ENCODE measurements at places on chromosomes 13 and 19. TPM values are rescaled to one million over a fixed set of nuclear protein-coding genes. Genes with fewer than 3 reads are reported as not detected.

Gene SLAIN1
- 4.5 TPM for total RNA-seq

GRCh38 chr13:31011901-31012654 is 79.6 kb downstream of the TEX26 start:
- DNase-seq = no peak

Gene ZNF667
- total RNA-seq = not detected

DNA sequence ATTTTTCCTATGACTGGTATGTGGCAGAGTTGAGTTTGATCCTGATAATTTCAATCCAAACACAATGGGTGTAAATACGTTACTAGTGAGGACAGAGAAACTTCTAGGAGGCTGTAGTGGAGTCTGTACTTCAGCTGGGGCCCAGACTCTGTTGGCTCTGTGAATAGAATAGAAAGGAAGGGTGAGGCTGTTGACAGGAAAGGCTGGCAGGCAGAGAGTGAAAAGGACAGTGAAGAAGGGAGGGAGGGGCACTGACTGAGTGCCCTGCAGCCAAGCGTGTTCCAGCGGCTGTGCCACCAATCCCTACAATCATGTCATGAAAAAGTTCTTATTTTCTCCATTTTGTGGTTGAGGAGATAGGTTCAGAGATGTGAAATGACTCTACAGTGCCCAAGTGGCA is 80.5 kb downstream of the MBNL2 start:
- DNase-seq = no peak

Gene FUT3
- total RNA-seq = 0.53 TPM

Gene ZNF234
- 11.7 TPM for total RNA-seq

Gene C19orf85
- not detected for total RNA-seq

Gene NANOS2
- total RNA-seq = not detected

Gene ECSIT
- total RNA-seq = 36.4 TPM

DNA sequence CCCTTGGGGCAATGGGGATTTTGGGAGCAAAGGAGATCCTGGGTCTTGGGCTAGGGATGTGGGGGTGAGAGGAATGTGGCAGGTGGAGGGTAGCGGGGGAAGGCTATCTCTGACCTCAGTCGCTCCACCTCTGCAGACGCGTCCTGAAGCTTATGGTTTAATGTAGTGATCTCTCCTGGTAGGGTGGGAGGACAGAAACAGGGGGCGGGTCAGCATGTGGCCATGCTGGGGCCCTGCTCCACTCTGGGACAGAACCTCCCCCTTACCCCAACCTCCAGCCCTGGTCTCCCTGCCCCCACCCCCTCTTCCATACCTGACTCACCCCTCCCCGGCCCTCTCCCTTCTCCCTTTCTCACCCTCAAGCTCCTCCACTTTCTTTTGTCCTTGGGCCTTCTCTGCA is 1.4 kb downstream of the BST2 start:
- no peak for DNase-seq

- no peak for DNase-seq
Measured at GRCh38 chr13:113732176-113732960, 26.7 kb upstream of the TMEM255B start.

DNA sequence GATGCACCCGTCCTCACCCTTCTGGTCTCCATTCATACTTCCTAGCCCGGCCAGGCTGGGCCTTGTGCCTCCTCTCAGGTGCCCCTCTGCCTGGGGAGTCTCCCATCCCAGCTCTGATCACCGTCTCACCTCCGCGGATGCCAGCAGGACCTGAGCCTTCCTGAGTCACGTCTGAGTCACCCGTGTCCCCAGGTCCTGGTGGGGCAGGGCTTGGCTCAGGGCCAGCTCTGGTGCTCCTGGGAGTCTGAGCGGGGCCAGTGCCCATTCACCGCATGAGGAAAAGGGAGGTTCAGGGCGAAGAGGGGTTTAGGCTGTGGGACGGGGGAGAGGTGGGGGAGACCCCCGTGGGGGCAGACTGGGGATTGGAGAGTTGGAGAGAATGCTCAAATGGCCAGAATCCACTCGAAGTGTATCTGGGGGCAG is 593 bp downstream of the ATP8B3 start:
- DNase-seq = peak; percentile 59

- DNase-seq = no peak
Measured at GRCh38 chr19:57812226-57812625, 2.5 kb downstream of the ZNF552 start.

DNA sequence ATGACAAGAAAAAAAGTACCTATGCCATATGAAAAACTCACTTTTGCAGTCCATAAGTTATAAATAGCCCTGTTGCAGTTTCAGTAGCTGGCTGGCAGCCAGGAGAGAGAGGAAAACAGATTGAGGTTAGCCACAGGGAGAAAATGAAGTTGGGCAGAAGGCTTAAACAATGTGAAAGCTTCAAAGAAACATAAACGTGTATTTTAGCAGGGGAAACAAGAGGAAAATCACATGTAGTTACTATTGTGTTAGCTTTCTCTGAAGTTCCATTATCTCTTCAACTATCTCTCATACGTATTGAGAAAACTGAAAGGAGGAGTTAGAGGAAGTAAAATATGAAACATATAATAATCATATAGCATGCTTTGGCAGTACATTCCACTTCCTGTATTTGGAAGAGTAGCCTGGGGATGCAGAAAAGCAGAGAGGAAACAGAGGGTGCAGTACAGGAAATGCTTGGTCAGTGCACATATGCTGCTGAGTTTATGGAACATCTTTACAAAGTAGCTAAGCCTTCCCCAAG is 1551.1 kb downstream of the EFNB2 start:
- no peak for DNase-seq

DNA sequence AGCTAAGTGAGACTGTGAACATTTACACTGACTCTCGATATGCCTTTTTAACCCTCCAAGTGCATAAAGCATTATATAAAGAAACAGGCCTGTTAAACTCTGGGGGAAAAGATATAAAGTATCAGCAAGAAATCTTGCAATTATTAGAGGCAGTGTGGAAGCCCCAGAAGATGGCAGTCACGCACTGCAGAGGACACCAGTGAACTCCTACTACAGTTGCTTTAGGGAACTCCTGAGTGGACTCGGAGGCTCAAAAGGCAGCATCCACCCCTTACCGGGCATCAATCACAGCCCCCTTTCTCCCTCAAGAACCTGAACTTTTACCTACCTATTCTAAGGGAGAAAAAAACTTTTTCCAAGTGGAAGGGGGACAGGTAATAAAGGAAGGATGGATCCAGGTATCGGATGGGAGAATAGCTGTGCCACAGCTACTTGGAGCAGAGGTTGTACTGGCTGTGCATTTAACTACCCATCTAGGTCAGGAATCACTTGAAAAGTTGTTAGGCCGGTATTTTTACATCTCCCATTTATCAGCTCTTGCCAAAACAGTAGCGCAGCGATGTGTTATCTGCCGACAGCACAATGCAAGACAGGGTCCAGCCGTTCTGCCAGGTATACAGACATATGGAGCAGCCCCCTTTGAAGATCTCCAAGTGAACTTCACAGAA is 80.1 kb downstream of the ZNF486 start:
- DNase-seq = no peak

Gene ACER1
- total RNA-seq = not detected

Gene SERPINE3
- not detected for total RNA-seq

DNA sequence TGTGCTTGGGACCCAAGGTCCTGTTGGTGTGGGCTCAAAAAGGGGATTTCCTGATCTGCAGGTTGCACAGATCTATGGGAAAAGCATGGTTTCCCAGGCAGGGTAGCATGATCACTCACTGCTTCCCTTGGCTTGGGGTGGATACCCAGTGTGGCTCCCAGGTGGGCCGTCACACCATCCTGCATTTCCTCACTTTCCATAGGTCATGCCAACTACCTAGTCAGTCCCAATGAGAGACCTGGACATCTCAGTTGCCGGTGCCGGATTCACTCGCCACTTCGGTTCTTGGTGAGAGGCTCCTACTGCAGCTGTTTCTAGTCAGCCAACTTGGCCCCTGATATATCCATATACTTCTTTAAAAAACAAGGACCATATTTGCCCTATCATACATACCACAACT is 503.0 kb downstream of the PCDH17 start:
- no peak for DNase-seq

DNA sequence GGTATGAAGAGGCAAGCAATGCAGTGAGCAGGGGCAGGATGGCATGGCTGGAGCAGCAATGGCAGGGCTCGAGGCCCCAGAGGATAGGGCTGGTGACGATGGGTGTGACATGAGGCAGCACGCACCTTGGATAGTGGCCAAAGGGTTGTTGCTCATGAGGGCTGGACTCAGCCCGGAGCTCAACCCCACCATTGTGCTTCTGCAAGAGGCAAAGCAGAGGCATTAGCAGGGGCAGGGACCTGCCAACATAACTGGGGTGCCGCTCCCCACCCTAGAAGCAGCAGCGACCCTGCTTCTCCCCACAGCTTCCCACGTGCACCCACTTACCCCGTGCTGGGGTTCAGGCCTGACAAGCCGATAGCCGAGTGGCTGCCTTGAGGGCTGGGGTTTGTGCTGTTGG is 15.8 kb downstream of the ZNF574 start:
- no peak for DNase-seq

Gene LILRA1
- not detected for total RNA-seq

Gene PLPPR3
- total RNA-seq = 0.07 TPM

DNA sequence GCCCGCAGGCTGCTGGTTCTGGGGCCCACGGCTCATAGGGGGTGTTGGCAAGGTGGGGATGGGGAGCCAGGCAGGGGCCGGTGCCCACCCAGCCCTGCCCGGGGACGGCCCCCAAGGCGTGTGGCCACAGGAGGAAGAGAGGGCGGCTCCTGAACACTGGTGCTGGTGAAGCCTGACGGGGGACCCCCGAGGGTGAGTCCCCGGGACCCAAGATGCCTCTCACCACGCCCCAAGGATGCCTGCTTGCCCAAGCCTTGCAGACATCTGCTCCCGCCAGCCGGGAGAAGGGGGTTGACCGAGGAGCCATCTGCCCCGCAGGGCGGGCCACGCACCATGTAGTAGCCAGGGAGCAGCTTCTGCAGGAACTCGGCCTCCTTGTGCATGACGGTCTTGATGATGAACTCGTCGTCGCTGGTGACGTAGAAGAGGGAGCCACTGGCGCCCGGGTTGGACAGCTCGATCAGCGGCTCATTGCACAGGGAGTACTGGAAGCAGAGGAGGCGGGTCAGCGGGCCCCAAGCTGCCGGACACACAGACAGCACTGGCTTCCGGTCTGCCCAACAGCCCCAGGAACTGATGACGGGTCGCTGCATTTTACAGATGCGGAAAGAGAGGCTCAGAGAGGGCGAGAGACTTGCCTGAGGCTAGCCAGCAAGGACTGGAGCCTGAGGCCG is 29.6 kb upstream of the CACTIN start:
- no peak for DNase-seq

Gene CTXN1
- total RNA-seq = 0.11 TPM

- DNase-seq = no peak
Measured at GRCh38 chr13:20177049-20177831, 15.5 kb downstream of the GJB2 start.

- no peak for DNase-seq
Measured at GRCh38 chr13:109331898-109332297, 454.5 kb downstream of the IRS2 start.

DNA sequence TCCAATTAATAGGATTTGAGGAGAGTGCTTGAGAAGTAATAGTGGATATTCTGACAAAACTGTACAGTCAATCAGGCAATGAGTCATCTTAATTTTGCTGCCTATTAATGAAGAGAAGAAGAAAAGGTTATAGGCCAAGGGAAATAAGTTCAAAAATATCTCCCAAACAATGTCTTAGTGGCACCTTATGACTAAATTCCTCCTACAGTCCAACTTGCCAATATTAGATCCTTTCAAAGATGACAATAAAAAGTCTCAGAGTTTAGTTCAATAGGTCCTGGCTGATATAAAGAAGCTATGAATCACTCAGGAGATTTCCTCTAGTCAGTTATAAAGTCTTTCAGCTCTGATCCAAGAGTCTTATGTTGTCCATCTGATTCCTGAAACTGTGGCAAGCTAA is 27.9 kb downstream of the UGGT2 start:
- DNase-seq = no peak

DNA sequence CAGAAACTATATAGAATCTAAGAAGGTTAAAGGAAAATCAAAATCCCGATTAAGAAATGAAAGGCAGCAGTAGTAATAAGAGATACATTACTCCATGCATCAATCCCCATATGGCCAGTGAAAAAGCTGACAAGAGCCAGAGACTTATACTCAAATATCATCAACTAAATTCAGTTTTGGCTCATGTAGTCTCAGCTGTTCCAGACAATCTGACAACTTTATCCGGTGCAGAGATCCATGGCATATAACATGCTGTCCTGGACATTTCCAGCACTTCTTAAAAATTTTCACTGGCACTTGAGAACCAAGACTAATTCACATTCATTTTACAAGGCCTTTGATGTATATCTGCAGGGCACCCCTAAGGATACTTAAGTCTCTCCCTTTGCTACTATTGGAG is 255.7 kb upstream of the KLHL1 start:
- no peak for DNase-seq

DNA sequence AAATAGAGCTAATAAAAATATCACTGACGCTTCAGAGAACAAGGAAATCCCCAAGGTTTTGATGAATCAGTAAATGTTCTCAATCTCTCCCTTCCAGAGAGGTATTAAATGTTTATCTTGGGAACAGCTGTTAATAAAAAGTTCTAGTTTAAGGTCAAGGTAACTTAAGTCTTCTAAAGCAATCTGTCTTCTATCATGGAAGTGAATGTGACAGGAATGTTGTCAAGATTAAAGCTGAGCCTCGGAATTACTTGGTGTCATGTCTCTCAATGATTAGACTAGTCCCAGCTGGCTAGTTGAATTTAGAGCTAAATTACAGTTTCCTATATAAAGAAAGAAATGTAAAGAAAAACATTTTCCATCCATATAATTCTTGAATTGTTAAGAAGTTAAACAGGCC is 23.4 kb downstream of the ESD start:
- DNase-seq = no peak

DNA sequence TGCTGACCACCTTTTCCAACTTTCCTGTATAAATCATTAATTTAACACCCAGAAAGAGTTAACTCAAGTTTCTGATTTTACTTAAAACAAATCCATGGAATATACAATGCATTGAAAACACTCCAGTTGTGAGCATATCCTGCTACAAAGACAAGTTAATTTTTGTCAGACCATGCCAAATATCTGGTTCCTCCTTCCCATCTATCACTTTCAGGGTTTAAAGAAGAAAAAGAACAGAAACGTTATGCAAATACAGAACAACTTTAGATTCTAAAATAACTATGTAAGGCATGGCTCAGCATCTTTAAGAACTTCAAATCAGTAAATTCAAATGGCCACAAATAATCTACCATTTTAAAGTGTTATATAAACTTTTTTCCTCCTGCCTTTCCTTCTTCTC is 14.9 kb downstream of the MRPS31 start:
- DNase-seq = no peak

- DNase-seq = no peak
Measured at GRCh38 chr13:45482571-45483173, 17.9 kb downstream of the COG3 start.

- DNase-seq = no peak
Measured at GRCh38 chr19:58117841-58118575, 20.0 kb upstream of the ZSCAN18 start.

DNA sequence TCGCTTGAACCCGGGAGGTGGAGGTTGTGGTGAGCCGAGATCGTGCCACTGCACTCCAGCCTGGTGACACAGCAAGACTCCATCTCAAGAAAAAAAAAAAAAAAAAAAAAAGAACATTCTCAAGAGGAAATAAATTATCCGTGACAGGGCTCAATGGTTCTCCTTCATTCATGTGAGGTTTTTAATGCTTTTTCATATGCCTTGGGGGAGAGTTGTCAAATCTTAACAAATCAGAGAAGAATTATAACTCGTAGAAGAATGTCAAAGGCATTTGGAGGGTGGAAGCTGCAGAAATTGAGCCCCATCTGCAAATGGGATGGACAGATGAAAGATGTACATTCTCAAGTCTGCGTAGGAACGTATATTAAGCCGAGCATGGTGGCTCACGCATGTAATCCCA is 34.9 kb upstream of the HOMER3 start:
- no peak for DNase-seq

- DNase-seq = no peak
Measured at GRCh38 chr13:25872481-25873241, 179.2 kb downstream of the SHISA2 start.

Gene TSKS
- total RNA-seq = not detected
